ENCODE measurements at places on chromosomes 6 and 20.

- DNase-seq, result no peak
Observed at GRCh38 chr6:42260396-42260888, 42.8 kb upstream of the MRPS10 start.

GRCh38 chr20:63216849-63217471 lies 1.0 kb upstream of the YTHDF1 start:
- no peak for DNase-seq

DNA sequence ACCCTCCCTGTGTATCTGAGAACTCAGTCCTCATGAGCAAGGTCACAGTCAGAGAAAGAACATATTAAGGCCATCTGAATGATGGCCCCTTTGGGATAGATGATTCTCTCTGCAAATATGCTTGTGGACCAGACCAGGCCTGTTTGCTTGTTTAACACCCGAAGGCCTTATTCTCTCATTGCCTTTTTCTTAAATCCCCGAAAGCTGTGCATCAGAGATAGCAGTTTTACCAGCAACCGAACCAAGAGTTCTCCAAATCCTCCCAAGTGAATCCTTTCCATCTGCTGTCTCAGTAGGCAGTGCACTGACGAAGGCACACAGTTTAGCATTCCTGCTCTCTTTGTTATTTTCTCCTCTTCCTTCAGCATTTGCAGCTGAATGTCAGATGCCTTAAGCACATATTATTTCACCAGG lies 79.8 kb downstream of the TRMT6 start:
- DNase-seq, result no peak

GRCh38 chr6:40222354-40222753 lies 288.1 kb upstream of the MOCS1 start:
- no peak for DNase-seq

DNA sequence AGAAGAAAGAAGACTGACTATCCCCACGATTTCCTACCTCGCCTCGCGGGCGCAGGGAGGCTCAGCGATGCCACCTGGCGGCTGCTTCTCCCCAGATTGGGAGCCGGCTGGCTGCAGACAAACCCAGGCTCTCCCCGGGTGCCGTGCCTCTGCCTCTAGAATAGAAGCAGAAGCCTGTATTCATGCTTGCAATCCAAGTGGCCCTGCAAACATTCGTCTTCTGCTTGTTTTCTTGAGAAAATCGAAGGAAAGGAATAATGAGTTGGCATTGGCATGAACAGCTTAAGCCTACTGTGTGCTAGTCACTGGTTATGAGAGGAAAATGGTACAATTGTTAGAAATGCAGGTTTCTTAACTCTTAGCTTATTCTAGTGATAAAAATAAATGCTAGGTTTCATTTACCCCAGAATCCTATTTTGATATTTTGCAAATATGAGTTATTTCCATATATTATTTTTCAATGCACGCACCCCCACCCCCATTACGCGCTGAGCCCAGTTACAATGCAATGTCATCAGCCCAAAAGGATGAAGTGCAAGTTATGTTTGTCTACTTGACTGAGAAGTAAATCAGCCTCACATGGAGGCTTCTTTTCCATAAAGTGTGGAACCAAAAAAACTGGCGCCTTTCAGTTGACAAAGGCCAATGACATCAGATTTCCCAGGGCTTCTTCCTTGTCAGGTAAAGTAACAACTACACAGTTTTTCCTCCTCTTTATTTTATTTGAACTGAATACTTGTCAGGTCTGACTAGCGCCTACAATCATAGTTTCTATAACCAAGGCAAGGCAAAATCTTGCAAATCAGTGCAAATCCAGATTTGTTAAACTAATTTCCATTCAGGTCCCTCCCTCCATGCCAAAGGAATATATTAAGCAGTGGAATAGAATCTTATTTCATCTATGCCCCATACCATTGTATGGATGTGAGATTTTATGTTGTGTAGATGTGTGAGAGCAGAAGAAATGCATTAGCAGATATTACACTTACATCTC lies 3.9 kb upstream of the SOX4 start:
- peak; percentile 76 for DNase-seq

All from CD4-positive, alpha-beta T cell treated with Interleukin-6 for 4 hours (primary cell).